ENCODE measurements at places on chromosomes 7 and 10. TPM values are rescaled to one million over a fixed set of nuclear protein-coding genes. Genes with fewer than 3 reads are reported as not detected.

Gene FAM25A
- total RNA-seq, result not detected

Gene RAMP3
- total RNA-seq, result not detected

Gene CFTR
- not detected for total RNA-seq

Gene EPHA1
- 1.2 TPM for total RNA-seq

Gene FBXO24
- 2.7 TPM for total RNA-seq

- H3K4me1 ChIP-seq, result peaks cover 30% of the 10 kb centered on the region
- peak overlapping the region; percentile 93 for H3K27ac ChIP-seq
- H3K27me3 ChIP-seq, result no peaks in the 10 kb centered on the region
- peak overlapping the region; percentile 98 for H3K4me3 ChIP-seq
- DNase-seq, result no peak
These were observed 462 bp upstream of the CISD1 start for GRCh38 chr10:58268454-58268945.

DNA sequence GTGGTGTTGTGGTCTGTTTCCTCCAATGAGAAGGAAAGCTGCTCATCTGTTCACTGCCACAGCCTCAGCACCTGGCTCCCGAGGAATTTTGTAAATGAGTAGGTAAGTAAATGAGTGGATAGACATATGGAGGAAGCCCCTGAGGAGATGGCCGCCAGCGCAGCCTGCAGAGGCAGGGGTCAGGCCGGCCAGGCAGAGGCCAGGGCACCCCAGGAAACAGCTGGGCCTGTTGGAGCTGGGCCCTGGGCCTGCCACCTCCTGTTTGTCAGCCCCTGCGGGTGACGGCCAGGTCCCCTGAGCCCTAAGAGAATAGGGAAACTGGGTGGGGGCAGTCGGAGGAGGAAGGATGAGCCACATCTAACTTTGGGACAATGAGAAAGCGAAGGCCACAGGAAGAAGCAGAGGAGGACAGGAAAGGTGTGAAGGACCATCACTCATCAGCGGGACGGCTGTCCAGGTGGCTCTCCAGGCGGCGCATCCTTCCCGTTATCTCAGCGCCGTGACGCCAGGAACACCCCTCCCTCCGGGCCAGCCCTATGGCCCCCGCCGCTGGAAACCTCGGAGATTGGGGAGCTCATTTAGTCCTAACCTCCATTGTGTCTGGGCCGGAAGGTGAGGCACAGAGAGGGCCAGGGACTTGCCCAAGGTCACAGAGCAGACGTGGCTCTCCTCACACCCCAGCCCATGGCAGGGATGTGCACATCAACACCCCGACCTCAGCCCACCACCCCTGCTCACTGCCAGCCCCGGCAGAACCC, 142.3 kb upstream of the UNC5B start:
- H3K36me3 ChIP-seq, result no peaks in the 10 kb centered on the region
- no peak overlapping the region for H3K27ac ChIP-seq
- no peak overlapping the region for H3K4me3 ChIP-seq
- no peak for DNase-seq
- no peaks in the 10 kb centered on the region for H3K4me1 ChIP-seq

GRCh38 chr7:67406976-67407375, 410.3 kb downstream of the TYW1 start:
- no peak overlapping the region for H3K27ac ChIP-seq
- no peaks in the 10 kb centered on the region for H3K27me3 ChIP-seq
- H3K36me3 ChIP-seq, result no peaks in the 10 kb centered on the region
- no peaks in the 10 kb centered on the region for H3K4me1 ChIP-seq
- no peak overlapping the region for H3K4me3 ChIP-seq

- DNase-seq, result no peak
- H3K27ac ChIP-seq, result no peak overlapping the region
- H3K4me3 ChIP-seq, result no peak overlapping the region
- peaks cover 2% of the 10 kb centered on the region for H3K4me1 ChIP-seq
These were observed 124.9 kb downstream of the RNLS start for GRCh38 chr10:88458209-88458608.

- DNase-seq, result peak; percentile 34
- H3K27me3 ChIP-seq, result no peaks in the 10 kb centered on the region
- peaks cover 5% of the 10 kb centered on the region for H3K4me1 ChIP-seq
- no peak overlapping the region for H3K27ac ChIP-seq
These were observed 57.3 kb downstream of the MAPK8 start for GRCh38 chr10:48363617-48364355.

DNA sequence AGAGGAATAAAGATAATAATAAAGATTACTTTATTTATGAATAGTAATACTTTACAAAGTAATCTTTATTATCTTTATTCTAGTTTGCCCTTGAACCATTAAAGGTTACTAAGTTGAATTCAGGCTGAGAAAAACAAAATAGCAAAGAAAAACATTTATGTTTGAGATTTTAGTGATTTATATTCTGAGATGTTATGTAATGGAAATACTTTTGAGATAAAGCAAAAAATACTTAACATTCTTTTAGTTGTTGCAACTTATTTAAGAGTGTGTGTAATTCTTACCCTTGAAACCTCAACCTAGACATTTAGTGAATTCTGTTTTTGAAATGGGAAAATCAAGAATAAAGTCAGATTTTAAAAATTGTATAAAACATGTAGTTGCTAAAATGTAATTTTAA, 40.0 kb downstream of the MINPP1 start:
- no peak overlapping the region for H3K4me3 ChIP-seq
- no peaks in the 10 kb centered on the region for H3K27me3 ChIP-seq
- H3K4me1 ChIP-seq, result peaks cover 13% of the 10 kb centered on the region

- no peaks in the 10 kb centered on the region for H3K4me1 ChIP-seq
- DNase-seq, result no peak
- H3K36me3 ChIP-seq, result no peaks in the 10 kb centered on the region
These were observed 32.1 kb downstream of the ADCYAP1R1 start for GRCh38 chr7:31084226-31084625.

- peaks cover 11% of the 10 kb centered on the region for H3K27me3 ChIP-seq
- DNase-seq, result no peak
- H3K36me3 ChIP-seq, result no peaks in the 10 kb centered on the region
These were observed 57.4 kb downstream of the DGKI start for GRCh38 chr7:137789215-137789882.

GRCh38 chr10:124619195-124619594, 125.0 kb downstream of the FAM53B start:
- peaks cover 26% of the 10 kb centered on the region for H3K4me1 ChIP-seq
- peaks cover 2% of the 10 kb centered on the region for H3K27me3 ChIP-seq
- H3K27ac ChIP-seq, result no peak overlapping the region
- no peak for DNase-seq
- no peak overlapping the region for H3K4me3 ChIP-seq

- no peaks in the 10 kb centered on the region for H3K4me1 ChIP-seq
- no peak for DNase-seq
- peaks cover 5% of the 10 kb centered on the region for H3K27me3 ChIP-seq
- H3K4me3 ChIP-seq, result no peak overlapping the region
- H3K27ac ChIP-seq, result no peak overlapping the region
These were observed 46.0 kb downstream of the ST7 start for GRCh38 chr7:116999311-116999710.

GRCh38 chr10:92886334-92886961, 38.1 kb downstream of the EXOC6 start:
- H3K36me3 ChIP-seq, result no peaks in the 10 kb centered on the region
- no peaks in the 10 kb centered on the region for H3K4me1 ChIP-seq

GRCh38 chr7:134458341-134458805, 527 bp downstream of the AKR1B1 start:
- H3K36me3 ChIP-seq, result peaks cover 12% of the 10 kb centered on the region
- peak overlapping the region; percentile 79 for H3K4me3 ChIP-seq
- peaks cover 50% of the 10 kb centered on the region for H3K4me1 ChIP-seq
- no peaks in the 10 kb centered on the region for H3K27me3 ChIP-seq
- peak overlapping the region; percentile 68 for H3K27ac ChIP-seq
- DNase-seq, result peak; percentile 55

- H3K27me3 ChIP-seq, result no peaks in the 10 kb centered on the region
- no peaks in the 10 kb centered on the region for H3K4me1 ChIP-seq
- no peak overlapping the region for H3K27ac ChIP-seq
- no peak overlapping the region for H3K4me3 ChIP-seq
- H3K36me3 ChIP-seq, result no peaks in the 10 kb centered on the region
These were observed 124.3 kb downstream of the CACNB2 start for GRCh38 chr10:18264466-18265050.

DNA sequence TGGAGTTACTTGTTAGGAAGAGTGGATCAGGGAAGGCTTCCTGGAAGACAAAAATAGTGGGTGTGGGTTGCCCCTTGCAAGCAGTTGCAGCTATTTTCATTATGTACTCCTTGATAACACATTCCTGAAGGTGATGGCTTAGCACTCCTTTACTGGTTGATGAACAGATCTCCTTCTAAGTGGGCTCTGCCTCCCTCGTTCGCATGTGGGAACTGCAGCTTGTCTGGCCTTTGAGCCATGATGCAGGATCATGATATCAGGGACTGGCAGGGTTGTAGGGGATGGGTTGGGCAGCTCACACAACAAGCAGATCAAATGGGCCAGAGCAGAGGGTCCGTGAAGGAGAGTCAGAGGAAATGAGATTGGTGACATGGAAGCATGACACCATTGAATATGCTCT, 28.8 kb upstream of the LRRC4 start:
- H3K27me3 ChIP-seq, result no peaks in the 10 kb centered on the region
- H3K4me1 ChIP-seq, result peaks cover 31% of the 10 kb centered on the region
- H3K4me3 ChIP-seq, result no peak overlapping the region
- DNase-seq, result no peak

DNA sequence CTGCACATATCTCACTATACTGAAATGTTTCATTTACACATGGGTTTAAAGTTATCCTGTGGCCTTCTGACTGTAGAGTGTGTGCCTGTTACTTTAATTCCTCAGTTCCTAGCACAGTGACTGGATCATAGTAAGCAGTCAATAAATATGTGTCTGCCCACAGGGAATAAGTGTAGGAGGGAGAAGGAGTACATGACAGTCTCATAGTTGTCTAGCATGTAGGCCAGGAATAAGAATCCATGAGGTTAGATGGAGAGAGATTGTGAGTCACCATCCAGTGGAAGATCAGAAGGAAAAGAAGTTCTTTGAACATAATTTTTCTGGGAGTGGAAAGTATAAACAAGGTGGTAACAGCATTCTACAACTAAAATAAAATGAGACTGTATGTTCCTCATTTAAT, 36.6 kb upstream of the SEMA3A start:
- no peak overlapping the region for H3K27ac ChIP-seq
- H3K4me1 ChIP-seq, result no peaks in the 10 kb centered on the region
- H3K4me3 ChIP-seq, result no peak overlapping the region
- H3K36me3 ChIP-seq, result no peaks in the 10 kb centered on the region
- H3K27me3 ChIP-seq, result no peaks in the 10 kb centered on the region

DNA sequence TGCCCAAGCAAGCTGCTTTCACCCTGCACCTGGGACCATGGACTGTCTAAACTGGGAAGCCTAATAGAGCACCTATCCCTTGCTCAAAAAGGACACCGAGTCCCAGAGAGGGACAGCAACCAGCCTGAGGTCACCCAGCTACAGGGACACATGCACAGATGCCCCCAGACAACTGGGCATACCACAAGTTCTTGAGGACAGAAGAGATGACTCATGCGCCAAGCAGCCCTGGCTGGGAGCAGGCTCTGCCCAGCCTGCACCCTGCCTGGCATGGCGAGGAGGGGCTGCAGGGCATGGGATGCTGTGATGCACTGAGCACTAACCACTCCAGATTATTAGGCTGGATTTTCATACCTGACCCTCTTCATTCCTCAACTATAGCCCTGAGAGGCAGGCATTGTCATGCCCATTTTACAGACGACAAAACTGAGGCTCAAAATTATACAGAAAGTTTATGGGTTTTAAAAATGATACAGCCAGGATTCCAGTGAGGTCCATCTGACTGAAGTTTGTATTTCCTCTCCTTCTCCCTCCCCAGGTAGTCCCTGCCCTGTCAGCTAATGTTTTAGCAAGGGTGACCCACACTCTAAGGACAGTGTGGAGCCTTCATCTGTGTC, 289.3 kb upstream of the ZMIZ1 start:
- H3K4me1 ChIP-seq, result no peaks in the 10 kb centered on the region
- H3K36me3 ChIP-seq, result no peaks in the 10 kb centered on the region
- H3K4me3 ChIP-seq, result no peak overlapping the region
- H3K27me3 ChIP-seq, result peaks cover 3% of the 10 kb centered on the region

- H3K4me1 ChIP-seq, result peaks cover 9% of the 10 kb centered on the region
- H3K4me3 ChIP-seq, result no peak overlapping the region
- no peak overlapping the region for H3K27ac ChIP-seq
- no peaks in the 10 kb centered on the region for H3K36me3 ChIP-seq
- no peaks in the 10 kb centered on the region for H3K27me3 ChIP-seq
- no peak for DNase-seq
These were observed 174.9 kb downstream of the ARHGAP12 start for GRCh38 chr10:31753681-31754080.
